ENCODE measurements at places on chromosomes 7 and 10. TPM values are rescaled to one million over a fixed set of nuclear protein-coding genes. Genes with fewer than 3 reads are reported as not detected.

- no peak for DNase-seq
Measured at GRCh38 chr7:68216051-68216450, 1219.4 kb downstream of the TYW1 start.

DNA sequence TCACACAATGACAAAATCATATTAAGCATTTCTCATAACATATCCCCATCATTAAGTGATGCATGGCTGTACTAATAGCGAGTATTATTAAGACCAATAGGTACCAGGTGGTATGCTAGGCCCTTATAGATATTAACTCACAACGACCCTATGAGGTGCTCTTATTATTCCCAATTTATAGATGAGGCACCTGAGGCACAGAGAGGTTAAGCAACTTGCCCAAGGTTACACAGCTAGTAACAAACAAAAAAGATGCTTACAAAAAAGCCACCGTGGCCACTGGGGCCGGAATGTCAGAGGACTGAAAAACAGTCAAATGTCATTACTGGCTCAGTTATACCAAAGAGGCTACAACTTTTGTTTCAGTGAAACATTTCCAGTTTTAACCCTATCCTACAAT is 96.0 kb downstream of the OR13A1 start:
- DNase-seq = no peak

DNA sequence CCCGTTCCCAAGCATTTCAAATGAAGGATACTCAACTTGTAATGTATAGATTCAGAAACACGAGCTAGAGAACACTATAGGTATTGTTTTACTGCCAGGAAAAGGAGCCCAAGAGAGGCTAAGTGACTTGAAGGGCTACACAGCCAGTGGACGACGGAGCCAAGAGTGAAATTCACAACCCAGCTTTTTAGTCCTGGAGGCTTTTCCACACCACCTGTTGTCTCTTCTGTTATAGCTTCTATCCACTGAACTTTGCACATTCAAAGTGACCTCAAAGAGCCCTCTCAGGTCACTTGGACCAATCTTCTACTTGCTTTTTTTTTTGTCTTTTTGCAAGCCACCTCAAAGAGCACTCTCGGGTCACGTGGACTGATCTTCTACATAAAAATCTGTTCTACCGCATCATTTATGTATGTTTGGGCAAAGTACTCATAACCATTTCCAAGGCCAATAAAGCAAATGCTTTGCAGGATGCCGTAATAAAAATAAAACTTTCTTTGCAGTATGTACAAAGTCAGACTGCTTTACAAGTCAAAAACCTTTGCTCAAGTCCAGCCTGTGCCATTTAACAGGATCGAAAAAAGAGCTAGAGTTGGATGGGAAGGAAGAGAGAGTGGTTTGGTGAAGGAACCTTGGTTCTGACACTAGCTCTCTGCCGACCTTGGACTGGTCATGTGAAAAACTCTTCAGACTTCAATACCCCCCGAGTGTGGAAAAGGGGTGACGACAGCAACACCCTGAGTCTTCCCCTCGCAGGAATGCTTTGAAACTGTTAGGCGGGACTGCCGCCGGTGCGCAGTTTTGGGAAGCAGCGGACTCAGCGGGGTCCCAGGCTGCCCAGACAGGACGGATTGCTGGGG is 821 bp downstream of the SLC35B4 start:
- no peak for DNase-seq

DNA sequence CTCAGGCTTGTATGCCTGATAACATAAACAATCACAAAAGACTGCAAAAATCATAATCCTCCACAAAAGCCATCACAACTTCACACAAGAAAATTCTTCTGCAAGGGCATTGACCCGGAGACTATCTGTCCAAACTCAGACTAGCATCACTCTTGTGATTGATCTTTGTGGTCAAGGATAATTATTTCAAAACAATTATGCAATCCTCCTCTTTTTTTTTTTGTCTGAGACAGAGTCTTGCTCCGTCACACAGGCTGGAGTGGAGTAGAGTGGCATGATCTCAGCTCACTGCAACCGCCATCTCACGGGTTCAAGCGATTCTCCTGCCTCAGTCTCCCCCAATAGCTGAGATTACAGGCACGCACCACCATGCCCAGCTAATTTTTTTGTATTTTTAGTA is 22.2 kb downstream of the CDNF start:
- DNase-seq = no peak

GRCh38 chr10:62511238-62511637 is 137.1 kb downstream of the ZNF365 start:
- no peak for DNase-seq

GRCh38 chr10:68795886-68796532 is 31.3 kb upstream of the STOX1 start:
- DNase-seq = no peak

DNA sequence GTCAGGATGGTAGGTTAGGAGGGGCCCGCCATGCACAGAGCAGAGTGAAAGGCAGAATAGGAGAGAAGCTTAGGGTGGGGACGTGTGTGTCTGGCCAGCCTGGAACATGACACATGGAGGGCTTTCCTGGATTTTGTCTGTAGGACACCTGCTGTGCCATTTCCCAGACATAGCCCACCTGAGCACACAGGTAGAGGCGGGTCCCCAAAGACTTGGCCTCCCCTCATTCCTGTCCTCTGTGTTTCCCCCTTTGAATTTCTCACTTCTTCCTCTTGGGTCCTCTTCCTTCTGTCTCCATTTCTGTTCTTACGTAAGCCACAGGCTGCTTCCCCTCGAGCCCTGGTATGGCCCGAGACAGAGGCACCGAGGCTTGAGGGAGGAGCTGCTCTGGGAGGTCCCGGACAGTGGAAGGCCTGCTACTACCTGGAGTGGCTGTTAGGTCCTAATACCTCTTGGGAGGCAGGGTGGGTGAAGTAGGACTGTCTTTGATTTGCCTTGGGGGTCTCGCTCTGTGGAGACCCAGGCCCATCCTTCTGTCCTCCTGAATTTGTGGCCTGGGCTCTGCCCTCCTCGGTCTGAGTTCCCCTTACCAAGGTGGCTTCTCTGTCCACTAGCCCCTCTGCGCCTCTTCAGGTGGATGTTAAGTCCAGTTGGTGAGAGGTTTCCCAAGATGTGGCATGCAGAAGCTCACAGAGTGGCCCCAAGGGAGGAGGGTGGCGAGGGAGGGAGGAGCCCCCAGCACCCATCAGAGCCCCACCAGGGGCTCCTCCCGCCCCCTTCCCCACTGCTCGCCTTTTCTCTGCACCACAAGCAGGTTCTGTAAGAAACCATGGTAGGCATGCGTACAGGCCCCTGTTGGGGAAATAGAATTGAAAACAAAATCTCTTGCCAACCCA is 5.5 kb downstream of the ZNF775 start:
- no peak for DNase-seq

GRCh38 chr7:45366475-45366874 is 207.7 kb upstream of the ADCY1 start:
- no peak for DNase-seq

DNA sequence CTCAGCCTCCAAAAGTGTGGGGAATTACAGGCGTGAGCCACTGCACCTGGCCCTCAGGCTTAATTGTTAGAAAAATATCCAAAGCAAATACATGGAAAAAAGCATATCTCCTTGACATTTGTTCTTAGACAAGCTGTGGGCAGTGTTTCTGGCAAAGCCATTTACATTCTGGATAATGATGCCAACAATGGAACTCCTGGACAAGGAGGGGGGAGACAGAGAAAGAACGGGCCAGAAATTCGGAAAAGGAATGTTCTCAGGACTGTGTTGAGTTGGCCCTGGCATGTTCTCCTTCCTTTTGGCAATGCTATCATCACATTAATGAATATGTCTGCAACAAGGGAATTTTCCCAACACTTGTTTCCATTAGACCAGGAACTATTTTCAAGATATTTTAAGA is 88.7 kb downstream of the UBE2H start:
- DNase-seq = no peak

DNA sequence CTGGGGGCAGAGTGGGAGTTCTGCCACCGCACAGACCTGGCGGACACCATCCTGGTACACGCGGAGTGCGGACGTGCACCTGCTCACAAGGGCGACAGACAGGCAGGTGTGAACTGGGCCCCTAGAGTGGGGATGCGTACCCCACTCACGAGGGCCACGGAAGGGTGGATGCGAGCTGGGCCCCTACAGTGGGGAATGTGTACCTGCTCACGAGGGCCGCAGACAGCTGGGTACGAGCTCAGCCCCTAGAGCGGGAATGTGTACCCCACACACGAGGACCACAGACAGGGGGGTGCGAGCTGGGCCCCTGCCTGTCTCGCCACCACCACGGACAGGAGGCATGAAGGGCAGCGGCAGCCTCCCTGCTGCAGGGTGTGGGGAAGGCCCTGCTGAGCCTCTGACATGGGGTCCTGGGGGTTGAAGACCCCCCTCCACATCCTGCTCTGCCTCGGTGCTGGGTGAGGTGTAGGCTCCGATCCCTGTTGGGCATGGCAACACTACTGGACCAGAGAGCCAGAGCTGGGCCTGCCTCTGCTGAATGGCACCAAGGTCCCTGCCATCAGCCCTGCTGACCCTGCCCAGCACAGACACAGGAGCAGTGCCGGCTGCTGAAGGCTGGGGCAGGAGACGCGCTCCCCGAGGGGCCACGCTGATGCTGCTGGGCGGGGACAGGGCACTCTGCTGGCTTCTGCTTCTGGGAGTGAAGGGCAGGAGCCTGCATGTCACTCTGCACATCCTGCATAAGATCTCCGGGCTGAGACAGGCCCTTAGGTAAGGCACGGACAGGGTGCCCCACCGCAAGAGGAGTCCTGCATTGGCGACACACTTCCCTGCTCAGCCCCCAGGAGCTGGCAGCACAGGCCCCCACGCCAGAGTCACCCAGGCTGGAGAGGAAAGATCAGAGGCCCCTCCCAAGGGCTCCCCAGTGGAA is 259.2 kb downstream of the MAD1L1 start:
- peak; percentile 38 for DNase-seq

DNA sequence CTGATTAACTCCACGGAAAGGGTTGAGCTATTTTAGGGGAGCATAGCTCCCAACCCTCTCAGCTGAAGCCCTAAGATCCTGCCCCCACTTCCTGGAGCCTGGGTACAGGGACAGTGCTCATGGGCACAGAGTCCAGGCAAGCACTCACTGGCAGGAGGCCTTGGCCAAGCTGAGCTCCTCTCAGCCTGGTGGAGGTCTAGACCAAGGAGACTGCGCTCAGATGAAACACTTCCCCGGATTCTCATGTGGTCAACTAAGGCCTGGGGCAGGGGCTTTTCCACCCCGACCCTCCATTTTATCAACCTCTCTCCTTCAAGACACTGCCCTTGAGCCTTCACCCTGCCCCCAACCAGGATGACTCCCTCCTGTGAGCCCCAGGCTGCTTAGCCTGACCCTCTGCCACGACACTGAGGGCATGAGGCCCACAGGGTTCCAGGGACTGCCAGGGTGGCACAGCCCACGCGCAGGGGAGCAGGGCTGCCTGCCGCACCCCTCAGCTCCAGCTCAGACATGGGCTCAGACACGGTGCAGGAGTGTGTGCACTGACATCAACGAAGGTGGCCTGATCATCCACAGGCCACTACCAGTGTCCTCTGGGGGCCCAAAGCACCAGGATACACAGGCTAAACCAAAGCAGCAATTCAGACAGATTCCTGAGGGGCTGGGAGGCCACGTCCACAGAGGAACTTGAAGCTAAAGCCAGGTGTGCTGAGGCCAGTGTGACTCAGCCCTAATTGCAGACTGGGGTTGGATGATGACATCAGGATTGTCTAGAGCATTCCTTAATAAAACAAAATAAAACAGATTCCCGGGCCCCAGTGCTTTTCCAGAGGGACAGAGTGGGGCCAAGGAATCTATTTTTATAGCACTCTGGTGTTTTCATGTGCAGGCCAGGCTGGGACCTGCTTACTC is 18.8 kb downstream of the CHAT start:
- no peak for DNase-seq

GRCh38 chr7:151925446-151926335 is 30.6 kb upstream of the GALNTL5 start:
- DNase-seq = peak; percentile 86

Gene CPXM2
- total RNA-seq = 10.1 TPM

Gene COL28A1
- 4.6 TPM for total RNA-seq

Gene CARD11
- total RNA-seq = 0.41 TPM

Gene YKT6
- total RNA-seq = 48.1 TPM

Gene TMEM236
- 0.59 TPM for total RNA-seq
